ENCODE measurements at places on chromosomes 4 and X.

DNA sequence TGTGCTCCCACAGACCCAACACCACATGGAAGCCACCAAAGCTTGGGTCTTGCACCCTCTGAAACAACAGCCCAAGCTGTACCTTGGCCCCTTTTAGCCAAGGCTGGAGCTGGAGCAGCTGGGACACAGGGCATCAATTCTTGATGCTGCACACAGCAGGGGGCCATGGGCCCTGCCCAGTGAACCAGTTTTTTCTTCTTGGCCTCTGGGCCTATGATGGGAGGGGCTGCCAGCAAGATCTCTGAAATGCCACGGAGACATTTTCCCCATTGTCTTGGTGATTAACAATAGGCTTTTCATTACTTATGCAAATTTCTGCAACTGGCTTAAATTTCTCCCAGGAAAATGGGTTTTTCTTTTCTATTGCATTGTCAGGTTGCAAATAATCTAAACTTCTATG is 49.0 kb downstream of the SPANXA2 start:
- DNase-seq, result no peak

GRCh38 chrX:21932292-21933002 is 8.1 kb upstream of the SMS start:
- DNase-seq, result no peak

DNA sequence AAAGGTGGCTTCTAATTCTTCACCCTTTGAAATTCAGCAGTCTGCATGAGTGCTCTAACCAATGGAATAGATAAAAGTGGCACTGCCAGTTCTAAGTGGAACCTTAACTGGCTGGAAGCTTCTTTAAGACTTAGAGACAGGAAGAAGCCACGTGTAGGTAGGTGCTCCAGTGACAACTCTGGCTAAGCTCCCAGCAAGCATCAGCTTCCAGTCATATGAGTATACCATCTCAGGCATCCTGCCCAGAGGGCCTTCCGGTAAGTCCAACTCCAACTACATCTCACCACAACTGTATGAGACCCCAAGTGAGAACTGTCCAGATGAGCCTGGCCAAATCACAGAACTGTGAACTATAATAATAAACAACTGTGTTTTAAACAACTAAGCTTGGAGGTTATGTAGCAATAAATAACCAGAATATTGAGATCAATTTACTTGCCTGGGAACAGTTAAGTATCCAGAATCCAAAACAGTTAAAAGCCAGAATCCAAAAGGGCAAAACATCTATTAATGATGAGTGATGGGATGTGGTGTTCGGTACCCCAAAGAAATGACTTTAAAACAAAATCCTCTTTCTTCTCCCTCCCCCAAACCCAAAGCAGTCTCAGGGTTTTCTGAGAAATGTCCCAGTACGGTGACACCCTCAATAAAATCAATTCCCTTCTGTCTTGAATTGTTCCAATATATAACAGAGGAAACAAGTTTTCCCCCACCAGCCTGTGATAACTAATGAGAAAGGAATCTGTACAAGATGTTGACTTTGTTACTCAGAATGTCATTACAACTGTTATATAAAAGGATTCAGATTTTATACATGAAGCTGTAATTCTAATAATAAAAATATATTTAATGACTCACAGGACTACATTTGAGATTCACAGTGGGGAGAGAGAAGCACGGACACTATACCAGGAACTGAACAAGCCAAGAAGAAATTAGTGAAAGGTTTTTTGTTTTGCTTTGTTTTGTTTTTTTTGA is 4.2 kb downstream of the TSPAN5 start:
- DNase-seq, result no peak

DNA sequence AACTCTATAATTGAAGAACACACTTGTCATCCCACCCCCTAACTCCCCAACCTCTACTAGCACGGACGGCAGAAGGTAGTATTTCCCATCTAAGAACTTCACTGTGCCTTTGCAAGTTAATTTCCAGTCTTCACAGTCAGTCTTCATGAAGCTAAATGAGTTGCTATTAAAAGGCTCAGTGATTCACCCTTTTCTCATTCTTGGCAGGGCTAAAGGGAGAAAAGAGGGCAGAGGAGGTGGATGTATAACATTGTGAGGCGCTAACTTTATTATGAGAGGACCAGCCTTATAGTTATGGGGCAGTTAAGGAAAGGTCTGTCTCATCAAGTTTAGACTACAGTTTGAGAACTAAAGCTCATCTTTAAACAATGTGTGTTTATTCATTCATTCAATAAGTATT is 161.0 kb upstream of the S100G start:
- DNase-seq, result no peak

- no peak for DNase-seq
These were observed 70.4 kb upstream of the SLC7A11 start for GRCh38 chr4:138312536-138312911.

- no peak for DNase-seq
These were observed 113.4 kb downstream of the TBL1X start for GRCh38 chrX:9578083-9578779.

DNA sequence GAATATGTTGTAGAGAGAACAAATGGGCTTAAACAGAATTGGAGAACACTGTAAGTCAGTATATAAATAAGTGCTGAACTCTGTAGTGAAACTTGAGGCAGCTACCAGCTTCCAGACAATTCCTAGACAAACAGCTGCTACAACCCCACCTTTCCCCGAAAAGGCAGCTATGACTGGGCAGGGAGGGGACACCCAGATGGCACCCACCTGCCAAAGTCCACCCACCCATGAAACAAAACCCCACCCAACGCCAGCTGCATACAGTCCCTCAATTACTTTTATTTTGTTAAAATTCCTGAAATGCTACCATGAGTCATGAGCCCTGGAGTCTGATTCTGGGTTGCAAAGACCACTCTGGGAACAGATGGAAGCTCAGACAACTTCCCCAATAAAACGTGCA is 24.4 kb downstream of the RELL1 start:
- DNase-seq, result no peak

DNA sequence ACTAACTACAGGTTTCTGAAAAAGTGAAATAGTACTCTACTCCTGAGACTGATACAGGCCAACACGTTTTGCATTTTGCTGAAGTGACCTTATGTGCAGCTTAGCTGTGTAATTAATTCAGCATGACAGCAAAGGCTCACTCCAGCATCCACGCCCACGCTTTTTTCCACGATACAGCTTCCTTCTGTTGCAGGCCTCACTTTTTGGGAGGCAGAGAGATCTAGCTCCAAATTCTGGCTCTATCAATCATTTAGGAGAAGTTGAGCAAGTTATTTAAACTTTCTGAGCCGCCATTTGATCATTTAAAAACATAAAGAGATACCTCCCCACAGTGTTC is 160.3 kb downstream of the AFAP1 start:
- no peak for DNase-seq

DNA sequence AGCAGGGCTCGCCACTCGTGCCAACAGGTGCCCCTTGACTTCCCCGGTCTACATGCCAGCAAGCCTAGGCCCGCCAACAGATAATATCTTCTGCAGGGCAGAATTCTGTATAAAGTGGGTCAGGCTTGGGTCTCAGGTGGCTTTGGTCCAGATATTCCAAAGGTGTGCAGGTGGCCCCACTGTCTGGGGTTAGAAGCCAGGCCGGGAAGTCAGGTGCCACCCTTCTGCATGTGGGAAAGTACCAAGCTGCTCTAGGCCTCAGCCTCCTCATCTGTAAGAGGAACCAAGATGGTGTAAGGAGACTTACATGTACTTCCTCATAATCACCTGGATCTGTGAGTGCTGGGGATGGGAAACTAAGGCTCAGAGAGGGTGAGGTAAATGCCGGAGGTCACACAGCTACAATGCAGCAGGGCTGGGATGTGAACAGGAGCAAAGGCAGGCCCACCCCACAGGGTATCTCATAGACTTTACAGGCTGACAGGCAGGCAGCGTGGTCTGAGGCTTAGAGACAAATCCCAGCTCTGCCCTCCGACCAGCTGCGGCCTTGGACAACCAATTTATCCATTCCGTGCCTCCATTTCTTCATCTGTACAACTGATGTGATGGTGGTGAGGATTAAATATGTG is 35.9 kb downstream of the WDR1 start:
- no peak for DNase-seq

- no peak for DNase-seq
These were observed 93.2 kb downstream of the FAM13A start for GRCh38 chr4:88963817-88964216.

DNA sequence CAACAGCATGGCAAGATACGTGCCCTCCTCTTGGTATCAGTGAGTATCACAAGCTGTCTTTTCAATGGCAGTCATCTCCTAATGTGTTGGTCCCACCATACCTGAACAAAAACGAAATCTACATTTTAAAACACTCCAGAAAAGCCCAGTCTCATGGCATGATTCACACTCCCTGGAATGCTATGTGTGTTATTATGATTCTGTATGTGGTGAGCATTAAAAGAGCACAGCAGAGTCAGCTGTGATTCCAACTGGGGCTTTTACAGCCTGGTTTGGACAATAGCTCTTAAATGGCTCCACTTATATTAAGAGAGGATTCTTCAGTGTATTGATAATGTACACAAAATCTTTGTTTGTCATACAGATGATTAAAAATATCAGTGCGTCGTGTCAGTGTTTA is 274.1 kb upstream of the GK2 start:
- DNase-seq, result no peak

GRCh38 chr4:184932343-184932742 is 85.9 kb upstream of the HELT start:
- no peak for DNase-seq

DNA sequence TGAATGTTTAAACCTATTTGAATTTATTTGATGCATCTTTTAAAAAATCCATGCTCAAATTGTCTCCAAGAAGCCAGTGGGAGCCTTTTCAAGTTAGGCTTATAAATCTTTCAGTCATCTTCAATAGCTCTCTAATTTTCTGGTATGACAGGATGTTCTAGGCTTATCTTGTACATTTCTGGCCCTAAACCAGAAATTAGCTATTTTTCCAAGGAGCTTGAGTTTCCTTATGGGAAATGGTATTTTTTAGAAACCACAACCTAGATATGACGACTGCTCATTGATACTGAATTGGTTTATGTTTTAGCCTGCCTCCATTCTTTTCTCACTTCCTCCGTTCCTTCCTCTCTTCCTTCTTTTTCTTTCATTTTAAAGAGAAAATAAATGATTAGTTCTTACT is 172.3 kb downstream of the SPRY1 start:
- DNase-seq, result no peak

GRCh38 chr4:113292371-113293042 is 243.1 kb downstream of the ANK2 start:
- DNase-seq, result no peak

DNA sequence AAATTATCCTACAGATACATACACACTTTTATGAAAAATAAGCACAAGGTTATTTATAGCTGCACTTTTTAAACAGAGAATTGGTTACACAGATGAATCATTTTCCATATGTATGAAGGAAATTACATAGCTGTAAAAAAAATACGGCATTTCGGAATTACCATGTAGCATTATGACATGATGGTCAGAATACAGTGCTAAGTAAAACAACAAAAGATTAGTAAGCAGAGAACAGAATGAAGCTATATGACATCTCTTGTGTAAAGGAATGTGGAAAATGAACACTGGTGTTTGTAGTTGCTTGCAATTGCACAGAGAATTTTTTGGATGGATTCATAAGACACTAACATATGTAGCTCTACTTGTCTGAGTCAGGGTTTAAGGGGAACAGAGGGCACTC is 1222.0 kb upstream of the PRKX start:
- DNase-seq, result no peak

DNA sequence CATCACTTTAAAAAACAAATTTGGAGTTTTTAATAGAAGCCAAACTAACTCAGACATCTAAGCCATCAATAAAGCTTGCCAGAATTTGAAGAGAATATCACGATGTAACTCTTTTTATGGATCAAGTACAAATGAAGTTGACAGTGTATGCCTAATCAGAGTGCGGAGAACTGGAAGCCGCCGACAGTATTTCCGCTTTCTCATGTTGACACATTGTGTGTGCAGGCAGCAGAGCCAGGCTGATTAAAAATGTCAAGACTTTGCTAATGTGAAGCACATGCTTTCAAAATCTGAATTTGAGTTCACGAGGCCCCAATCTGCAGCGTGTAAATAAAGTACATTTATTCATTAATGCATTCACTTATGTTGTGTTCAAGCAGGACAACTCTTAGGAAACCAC is 161.2 kb downstream of the TENM3 start:
- DNase-seq, result no peak

- DNase-seq, result no peak
These were observed 34.7 kb downstream of the IL13RA1 start for GRCh38 chrX:118761939-118762707.

- no peak for DNase-seq
These were observed 148.9 kb downstream of the STIM2 start for GRCh38 chr4:27009539-27009938.

GRCh38 chr4:52069571-52069970 is 18.5 kb downstream of the SPATA18 start:
- DNase-seq, result no peak

- DNase-seq, result no peak
These were observed 21.9 kb downstream of the PTTG2 start for GRCh38 chr4:37981844-37982720.

DNA sequence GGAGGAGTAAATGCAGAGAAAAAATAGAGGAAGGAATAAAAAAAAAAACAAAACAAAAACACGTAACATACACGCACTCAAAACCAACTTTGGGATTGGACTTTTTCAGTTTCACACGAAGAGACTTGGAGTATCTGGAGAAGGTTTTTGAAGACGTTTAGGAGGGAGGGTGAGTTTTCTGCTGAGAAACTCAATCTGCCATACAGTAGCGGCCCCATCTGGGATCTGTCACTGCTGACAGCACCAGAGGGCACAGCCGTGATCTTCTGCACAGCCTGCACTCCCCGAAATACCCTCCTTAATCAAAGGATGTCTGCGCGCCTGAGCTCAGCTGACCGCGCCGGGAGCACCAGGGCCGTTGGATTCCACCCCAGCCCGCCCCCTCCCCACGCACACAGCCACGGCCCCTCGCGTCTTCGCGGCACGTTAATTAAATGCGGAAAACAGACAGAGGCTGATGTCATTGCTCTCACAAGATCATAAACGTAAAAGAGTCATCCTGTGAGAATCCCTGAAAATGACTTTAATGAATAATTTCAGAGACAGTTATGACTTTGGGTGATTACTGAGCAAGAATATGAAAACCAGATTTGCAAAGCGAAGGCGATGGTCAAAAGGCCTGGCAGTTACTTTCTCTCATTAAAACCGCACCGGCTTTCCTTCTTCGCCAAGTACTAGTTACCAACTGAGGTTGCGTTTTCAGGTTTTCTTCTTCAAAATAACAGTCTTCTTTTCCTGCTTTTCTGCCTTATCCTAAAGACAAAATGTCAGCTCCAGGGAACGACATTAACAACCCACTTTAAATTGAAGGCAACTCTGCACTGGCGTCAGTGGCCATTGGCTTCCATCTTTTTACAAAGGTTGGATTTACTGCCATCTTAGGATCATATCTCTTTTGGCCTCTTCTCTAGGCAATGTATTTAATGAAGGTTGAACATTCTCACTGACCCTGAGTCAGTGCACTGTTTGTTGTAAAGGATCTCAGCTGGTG is 10.6 kb downstream of the HAND2 start:
- DNase-seq, result no peak

DNA sequence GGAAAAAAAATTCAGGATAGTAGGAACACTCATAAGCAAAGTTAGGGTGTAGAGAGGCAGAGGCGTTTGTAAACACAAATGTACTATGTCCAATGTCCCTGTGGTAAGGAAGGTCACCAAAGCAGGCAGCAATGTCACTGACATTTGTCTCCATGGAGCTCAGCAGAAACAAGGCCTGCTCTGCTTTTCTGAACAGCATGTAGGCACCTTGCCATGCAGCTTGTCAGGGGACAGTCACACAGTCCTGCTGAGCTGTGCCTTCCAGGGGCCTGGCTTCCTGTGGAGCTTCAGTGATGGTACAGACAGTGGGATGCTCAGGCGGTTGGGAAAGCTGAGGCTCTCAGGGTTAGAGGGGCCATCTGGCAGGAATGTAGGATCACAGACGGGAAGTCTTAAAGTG is 74.5 kb upstream of the HS3ST1 start:
- DNase-seq, result no peak

Data from effector memory CD8-positive, alpha-beta T cell (primary cell).